Activated CD4-positive, alpha-beta T cell treated with anti-CD3 and anti-CD28 coated beads, Interleukin-2, amount 50 U/mL, for 24 hours (primary cell): ENCODE measurements at places on chromosomes 11 and 22.

GRCh38 chr22:24322522-24322921 lies 51.9 kb downstream of the SPECC1L start:
- no peak for DNase-seq

GRCh38 chr22:20618488-20618887 lies 111.1 kb downstream of the MED15 start:
- DNase-seq = no peak

DNA sequence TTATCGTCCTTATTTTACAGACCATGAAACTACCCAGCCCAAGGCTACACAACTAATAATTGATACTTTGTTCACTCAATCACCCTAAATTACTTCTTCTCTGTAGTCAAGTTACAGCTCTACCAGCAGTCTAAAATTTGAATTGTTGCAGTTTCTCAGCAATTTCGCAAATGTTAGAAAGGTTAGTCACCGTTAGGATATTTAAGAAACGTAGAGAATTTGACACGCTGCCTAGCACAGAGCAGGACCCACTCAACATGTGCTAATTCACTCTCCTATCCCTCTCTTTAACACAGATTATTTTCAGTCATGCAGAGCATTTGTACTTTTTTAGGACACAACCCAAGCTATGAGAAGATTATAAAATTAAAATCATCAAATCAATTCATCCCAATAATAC lies 771.1 kb upstream of the LUZP2 start:
- no peak for DNase-seq

GRCh38 chr22:50236731-50237409 lies 8.0 kb downstream of the TUBGCP6 start:
- DNase-seq = no peak

- DNase-seq = no peak
These were observed 788.3 kb downstream of the NTM start for GRCh38 chr11:132158696-132159095.

- DNase-seq = no peak
These were observed 2.4 kb upstream of the SLC15A3 start for GRCh38 chr11:60954421-60954820.

DNA sequence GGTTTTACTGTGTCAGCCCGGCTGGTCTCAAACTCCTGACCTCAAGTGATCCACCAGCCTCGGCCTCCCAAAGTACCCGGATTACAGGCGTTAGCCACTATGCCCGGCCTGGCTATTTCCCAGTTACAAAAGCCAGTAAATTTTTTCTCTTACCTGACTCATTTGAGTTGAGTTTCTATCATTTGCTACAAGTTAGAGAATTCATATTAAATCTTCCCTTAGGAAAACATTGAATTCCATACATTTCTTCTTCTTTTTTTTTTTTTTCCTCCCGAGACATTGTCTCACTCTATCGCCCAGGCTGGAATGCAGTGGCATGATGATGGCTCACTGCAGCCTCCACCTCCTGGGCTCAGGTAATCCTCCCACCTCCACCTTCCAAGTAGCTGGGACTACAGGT lies 26.0 kb downstream of the CHEK2 start:
- DNase-seq = no peak
